ENCODE measurements at places on chromosomes 3 and 15.

- DNase-seq, result no peak
These were observed 163.1 kb downstream of the TUSC7 start for GRCh38 chr3:116872688-116873087.

DNA sequence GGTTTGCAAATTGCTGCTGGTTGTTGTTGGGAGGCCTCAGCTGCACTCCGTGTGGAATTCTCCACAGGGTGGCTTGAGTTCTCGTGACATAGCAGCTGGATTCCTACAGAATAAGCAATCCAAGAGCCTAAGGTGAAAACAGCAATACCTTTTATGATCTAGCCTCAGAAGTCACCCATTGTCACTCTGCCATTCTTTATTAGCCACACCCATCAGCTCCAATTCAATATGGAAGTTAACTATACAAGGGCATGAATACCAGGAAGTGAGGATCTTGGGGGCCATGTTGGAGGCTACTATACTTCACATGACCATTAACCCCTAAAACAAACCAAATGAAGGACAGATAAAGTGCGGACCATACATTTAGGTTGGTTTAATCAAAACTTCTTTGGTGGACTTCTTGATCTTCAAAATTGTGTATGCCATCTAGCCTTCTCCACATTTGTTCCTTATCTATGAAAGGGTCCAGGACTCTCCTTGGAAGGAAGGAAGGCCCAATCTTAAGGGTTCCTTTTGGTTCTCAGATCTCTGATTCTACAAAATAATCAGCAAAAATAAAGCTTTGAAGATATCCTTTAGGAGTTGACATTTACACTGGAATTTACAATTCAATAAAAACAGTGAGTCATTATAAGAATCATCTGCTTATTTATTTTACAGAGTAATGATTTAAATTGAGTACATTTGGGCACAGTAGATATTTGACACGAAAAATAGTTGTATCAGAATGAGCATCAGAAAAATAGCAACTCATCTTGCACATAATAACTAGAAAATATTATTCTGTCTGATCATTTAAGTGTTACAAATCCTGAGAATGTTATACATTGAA is 21.5 kb downstream of the CIAO2A start:
- DNase-seq, result no peak

DNA sequence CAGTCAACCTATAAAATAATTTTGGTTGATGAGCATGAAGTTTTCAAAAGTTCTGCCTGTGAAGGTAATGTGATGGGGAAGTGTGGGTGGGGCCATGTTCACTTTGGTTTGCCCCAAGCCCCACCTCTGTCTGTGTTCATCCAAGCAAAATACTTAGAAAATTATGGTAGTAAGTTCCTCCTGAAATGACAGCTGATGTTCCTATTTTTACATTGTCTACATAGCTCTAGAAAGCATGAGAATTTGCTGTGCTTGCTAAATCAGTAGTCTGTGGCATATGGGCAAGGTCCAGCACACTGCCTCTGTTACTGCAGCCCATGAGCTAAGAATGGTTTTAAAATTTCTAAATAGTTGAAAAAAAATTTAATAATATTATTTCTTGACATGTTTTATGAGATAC is 21.9 kb upstream of the CP start:
- no peak for DNase-seq

- DNase-seq, result no peak
These were observed 6.1 kb downstream of the SEMA4B start for GRCh38 chr15:90207252-90207651.

- no peak for DNase-seq
These were observed 61.6 kb downstream of the ULK4 start for GRCh38 chr3:41900265-41900664.

- DNase-seq, result no peak
These were observed 32.2 kb upstream of the SSR3 start for GRCh38 chr3:156586905-156587759.

GRCh38 chr3:196969134-196969659 is 564 bp upstream of the PIGZ start:
- DNase-seq, result peak; percentile 42

- DNase-seq, result no peak
These were observed 525.5 kb upstream of the MCTP2 start for GRCh38 chr15:93705753-93706455.

DNA sequence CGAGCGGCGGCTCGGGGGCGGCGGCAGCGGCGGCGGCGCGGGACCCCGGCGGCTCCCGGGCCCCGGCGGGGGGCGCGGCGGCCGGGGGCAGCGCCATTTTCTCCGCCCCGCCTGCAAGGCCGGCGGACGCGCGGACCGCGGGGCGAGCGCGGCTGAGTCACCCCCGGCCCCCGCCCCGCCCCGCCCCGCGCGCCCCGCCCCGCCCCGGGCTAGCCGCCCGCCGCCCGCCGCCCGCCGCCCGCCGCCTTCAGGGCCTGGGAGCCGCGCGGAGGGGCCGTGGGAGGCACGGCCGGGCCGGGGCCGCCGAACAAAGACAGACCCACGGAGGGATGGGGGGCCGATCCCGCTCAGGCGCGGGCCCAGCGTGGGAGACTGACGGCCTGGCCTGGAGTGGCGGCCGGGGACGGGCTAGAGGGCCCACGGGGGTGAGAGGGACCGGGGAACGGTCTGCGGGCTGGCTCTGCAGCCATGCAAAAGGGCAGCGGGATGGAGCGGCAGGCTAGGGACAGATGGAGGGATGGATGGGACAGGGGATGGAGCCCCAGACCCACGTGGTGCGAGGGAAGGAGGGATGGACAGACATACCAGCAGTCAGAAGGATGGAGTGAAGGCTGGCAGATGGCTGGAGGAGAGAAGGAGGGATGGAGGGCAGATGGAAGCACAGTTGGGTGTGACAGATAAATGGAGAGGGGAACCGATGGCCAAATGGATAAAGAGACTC is at the start of gene EIF4E3:
Gene EIF4E3, minus strand, starts transcription at position 132 of the 721 bp plus-strand sequence. Its CDS starts 35 bp downstream, at position 97.
- no peak for DNase-seq

DNA sequence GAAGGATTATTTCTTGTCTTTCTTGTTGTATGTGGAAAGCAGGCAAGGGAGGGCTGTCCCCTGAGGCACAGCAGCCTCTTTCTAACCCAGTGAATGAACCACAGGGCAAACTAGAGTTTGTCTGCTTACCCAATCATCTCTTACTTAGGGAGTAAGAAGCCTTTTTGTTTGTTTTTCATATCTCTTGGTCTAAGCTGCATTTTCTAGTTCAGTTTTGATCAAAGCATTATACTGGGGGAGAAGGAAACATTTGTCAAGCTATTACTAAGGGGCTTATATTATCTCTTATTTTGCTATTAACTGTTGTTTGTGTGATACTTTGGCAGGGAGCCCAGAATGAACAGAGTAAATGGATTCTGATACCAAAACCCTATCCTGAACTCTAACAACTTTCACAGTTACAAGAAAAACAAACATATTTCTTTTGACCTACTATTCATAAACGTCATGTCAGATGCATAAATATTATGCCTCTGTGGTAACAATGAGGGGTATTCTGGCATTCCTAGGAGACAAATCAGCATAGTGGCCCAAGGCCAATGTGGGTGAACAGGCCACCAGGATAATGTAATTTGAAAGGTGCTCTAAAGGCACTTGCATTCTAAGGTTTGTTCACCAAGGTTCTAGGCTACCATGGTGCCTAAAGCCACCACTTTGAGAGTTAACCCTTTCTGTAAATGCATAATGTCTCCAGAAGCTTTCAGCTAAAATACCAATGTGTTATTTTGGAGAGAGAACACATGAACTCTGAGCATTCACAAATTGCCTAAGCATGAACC is 271.6 kb upstream of the ZPLD1 start:
- DNase-seq, result no peak

GRCh38 chr3:101819649-101820206 is 29.6 kb upstream of the NFKBIZ start:
- DNase-seq, result no peak

DNA sequence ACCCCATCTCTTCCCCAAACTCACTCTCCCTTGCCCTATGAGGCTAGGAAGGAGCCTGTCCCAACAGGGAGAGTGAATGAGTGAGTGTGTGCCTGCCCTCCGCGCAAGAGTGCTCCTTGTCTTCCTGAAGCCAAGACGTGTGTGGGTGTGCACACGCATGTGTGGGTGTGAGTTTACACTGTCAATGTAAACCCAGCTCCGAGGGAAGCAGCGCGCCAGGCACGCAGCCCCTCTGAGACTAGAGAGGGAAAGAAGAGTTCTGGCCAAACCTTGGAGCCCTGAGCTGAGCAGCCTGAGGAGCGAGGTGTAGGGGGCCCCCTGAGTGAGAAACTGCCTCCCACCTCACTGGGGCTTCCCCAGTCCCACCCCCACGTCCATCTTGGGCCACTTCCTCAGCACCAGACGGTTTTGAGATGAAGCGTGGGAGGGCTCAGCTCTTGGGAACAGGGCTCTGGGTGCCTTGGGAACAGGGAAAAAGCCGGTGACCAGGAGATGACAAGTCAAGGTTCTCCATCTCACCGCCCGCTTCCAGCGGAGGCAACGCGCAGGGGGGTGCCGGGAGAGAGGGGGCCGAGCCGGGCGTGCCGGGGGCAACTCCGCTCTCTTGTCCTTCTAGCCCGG is 5.1 kb downstream of the MECOM start:
- no peak for DNase-seq

GRCh38 chr3:138912237-138912636 is 34.7 kb downstream of the FOXL2 start:
- DNase-seq, result no peak

- no peak for DNase-seq
These were observed 53.8 kb upstream of the PIK3CB start for GRCh38 chr3:138888560-138888959.

GRCh38 chr15:62360332-62361097 is 195.4 kb upstream of the C2CD4B start:
- no peak for DNase-seq

Measured in stimulated activated CD4-positive, alpha-beta T cell treated with anti-CD3 and anti-CD28 coated beads, TNF-alpha, amount 100 ng/mL, for 4 hours (primary cell).